ENCODE measurements at places on chromosomes 12 and 14.

DNA sequence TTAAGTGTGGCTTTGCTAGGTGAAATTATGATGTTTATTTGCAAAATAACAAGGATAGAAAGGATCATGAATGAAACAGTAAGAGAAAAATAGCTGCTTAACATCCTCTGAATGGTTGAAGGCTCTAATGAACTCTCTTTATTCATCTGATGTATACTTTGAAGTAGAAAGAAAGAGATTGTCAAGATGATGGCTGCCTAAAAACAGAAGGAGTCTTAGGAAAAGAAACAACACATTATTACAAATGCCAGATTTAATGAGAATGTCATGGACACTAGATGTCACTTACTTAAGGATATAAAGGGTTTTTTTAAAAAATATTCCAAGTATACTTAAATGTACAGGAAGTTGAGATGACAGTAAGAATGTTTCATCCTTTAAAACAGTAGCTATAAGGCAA, 21.6 kb downstream of the DCN start:
- no peak for DNase-seq

GRCh38 chr12:53052419-53053217, 2.8 kb downstream of the TNS2 start:
- no peak for DNase-seq

DNA sequence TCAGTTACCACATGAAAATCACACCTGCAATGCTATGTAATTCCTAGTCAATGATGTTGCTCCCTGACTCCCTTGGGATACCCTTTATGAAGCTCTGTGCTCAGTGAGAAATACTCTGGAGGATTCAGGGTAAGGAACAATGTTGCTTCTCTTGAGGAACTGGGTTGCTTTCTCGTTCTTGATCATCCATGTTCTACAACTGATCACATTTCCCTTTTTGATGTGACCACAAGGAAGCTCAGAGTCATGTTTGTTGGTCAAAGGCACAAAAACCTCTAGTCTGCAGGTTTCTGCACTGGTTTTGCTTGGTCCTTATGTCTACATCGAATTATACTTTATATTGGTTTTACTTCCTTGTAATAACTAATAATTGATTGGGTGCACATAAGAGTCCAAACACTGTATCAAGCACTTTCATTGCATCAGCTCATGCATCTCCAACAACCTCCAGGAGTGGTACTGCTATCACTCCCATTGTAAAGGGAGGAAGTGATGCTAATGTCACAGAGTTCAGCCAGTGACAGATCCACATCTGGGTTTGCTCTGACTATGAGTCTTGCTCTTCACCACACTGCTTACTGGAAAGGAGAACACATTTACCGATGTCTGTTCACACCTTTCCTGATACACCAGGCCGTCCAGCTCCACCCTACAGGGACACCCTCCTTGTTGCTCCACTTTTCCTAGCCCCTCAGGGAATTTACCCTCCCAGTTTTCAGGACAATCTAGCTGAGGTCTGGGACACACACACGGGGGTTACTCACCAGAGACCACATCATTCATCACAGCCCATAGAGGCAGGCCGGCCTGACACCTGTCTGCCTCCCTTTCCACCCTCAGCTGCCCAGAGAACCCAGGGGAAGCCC, 41.0 kb downstream of the CMKLR1 start:
- DNase-seq: no peak

DNA sequence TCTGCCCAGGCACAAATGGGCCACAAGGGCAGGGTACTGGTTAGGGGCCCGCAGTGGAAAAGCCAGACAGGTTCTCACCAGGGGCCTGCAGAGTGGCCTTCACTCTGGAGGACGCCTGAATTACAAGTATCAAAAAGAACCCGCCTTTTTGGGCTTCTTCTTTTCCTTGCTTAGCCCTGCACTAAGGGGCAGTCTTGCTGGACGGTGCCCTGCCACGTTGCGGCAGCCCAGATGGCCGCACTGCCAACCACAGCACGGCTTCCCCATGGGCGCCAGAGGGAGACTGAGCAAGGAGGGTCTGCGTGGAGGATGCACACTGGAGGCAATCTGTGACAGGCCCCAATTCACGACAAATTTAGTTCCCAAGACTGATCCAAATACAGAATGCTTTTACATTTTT, 18.3 kb upstream of the CDK2AP1 start:
- DNase-seq: no peak

DNA sequence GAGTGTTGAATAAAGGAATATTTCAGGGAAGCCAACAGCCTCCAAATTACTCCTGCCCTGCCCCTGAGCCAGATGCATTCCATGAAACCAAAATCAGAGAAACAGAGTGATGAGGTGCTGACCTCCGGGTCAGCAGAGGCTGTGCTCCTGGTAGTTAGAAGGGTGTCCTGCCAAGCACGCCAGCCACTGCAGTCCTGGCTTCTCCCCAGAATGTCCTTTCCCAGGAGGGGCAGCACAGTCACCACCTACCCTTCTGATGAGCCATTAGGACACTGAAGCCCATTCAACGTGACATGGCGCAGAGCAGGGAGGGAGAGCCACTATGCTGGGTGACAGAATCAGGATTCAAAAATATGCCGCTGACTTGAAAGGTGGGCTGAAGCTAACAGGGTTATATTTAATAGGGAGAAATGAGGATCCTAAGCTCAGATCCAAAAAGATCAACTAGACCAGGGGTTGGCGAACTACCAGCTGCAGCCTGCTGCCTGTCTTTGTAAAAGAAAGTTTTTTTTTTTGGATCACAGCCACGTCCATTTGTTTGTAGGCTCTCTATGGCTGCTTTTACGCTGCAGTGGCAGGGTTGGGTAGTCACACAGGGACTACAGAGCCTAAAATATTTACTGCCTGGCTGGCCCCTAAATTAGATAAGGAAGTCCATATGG, 34.5 kb upstream of the PLEK2 start:
- DNase-seq: no peak

DNA sequence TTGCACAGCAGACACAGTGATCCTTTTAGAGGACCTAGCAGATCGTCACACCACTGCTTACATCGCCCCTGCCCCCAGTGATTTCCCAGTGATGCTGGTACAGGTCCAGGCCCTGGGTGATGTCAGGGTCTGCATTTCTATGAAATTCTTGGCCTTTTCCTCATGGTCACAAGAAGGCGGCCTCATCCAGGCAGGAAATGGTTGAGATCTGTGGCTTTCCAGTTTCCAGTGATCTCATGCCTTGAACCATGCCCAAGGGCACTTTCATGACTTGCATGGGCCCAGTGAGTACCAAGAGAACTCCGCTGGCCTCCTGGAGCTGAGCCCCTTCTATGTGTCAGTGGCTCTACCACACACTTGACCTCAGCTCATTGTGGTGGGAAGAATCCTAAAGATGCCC, 41.9 kb upstream of the BDKRB2 start:
- no peak for DNase-seq

DNA sequence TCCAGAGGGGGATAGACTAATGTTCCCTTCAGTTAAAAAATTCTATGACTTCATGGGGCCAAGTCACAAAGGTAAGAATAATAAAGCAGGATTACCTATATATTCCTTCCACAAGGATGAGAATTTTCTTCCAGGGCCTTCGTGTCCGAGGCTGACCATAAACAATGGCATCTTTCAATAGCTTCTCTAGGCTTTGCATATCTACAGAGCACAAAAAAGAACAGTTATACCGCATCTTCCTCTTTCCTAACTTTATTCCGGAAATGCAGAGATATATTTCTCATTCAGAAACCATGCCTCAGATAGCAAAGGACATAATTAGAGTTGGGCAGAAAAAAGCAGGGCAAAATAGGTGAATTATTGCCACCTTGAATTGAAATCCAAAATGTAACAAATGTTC, 58.3 kb upstream of the ISM2 start:
- no peak for DNase-seq

DNA sequence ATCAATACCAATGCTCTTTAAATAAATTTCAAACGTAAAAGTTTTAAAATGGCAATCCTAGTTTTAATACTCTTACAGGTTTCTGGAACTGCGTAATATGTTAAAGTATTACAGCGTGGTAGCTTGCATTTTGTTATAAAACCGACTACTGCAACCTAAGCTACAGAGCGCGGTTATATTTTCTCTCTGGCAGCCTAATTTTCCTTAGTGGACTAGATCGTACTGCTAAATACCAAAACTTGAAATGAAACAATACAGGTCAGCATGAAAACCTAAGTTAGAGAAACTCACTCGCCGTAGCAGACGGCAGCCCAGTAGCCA, 1.2 kb downstream of the CCDC92 start:
- no peak for DNase-seq

DNA sequence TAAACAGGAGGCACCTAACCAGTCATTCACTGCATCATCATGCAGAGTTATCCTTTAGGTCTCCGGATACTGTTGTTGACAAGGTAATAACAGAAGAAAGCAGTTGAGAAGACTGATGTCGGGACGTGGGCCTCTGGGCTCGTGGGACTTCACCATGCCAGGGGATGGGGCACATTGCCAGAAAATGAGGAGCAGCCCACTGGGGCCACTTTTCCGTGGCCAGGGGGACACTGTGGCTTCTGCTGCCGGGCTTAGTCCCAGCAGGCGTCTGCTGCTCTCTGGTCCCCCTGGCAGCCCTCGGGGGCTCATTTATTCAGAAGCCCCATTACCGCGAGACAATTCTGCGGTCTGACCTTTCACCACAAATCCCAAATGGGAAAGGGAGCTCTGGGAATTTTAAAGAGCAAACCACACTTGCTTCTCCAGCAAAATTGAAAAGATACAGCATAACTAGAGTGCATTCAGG, 201.2 kb downstream of the DAD1 start:
- no peak for DNase-seq

GRCh38 chr14:50362764-50363713, 33.6 kb downstream of the CDKL1 start:
- no peak for DNase-seq

GRCh38 chr14:33315721-33316120, 377.0 kb downstream of the NPAS3 start:
- no peak for DNase-seq
